ENCODE measurements at places on chromosomes 12 and 14. TPM values are rescaled to one million over a fixed set of nuclear protein-coding genes. Genes with fewer than 3 reads are reported as not detected.

Gene KRT6C
- not detected for total RNA-seq

DNA sequence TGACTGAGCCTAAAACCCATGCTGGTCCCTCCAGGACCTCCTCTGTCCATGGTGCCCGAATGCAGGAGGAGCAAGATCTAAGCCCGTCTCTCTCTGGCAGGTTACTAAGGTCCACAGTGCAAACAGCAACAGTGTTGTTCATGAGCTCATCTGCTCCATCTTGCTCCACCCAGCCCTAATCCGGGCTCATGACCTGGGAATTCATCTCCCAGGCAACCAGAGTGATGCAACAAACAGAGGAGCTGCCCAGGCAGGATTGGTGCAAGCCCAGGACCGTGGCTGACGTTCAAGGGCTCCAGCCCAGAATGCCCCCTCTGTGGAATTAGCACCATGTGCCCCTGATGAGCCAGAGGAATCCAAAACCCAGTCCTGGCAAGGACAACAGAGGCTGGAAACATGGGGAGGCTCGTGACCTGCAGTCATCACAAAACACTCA lies 29.9 kb downstream of the HSPB8 start:
- no peak overlapping the region for H3K27ac ChIP-seq
- no peaks in the 10 kb centered on the region for H3K4me1 ChIP-seq
- H3K4me3 ChIP-seq = no peak overlapping the region
- H3K36me3 ChIP-seq = no peaks in the 10 kb centered on the region

Gene SMOC1
- total RNA-seq = not detected

Gene HOXC9
- total RNA-seq = not detected

DNA sequence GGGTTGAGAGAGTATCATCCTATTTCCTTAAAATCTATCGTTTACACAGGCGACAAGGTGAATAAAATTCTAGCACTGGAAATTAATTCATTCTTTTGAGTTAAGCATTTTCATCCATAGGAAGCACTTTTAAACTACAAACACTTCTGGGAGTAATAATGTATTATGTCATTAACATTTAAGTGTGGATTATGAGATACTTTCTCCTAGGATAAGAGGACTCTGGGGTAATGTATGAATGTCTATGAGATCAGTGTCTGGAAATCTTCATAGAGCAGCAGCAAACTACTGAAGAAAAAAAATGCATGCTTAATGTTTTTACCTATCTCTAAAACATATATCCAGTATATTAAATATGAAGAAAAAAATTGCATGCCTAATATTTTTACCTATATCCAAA lies 86.9 kb downstream of the EPS8 start:
- H3K27ac ChIP-seq = no peak overlapping the region
- no peaks in the 10 kb centered on the region for H3K27me3 ChIP-seq
- H3K4me1 ChIP-seq = no peaks in the 10 kb centered on the region
- no peak overlapping the region for H3K4me3 ChIP-seq

Gene REC8
- total RNA-seq = 80.5 TPM

Gene SCN8A
- total RNA-seq = 1.1 TPM

DNA sequence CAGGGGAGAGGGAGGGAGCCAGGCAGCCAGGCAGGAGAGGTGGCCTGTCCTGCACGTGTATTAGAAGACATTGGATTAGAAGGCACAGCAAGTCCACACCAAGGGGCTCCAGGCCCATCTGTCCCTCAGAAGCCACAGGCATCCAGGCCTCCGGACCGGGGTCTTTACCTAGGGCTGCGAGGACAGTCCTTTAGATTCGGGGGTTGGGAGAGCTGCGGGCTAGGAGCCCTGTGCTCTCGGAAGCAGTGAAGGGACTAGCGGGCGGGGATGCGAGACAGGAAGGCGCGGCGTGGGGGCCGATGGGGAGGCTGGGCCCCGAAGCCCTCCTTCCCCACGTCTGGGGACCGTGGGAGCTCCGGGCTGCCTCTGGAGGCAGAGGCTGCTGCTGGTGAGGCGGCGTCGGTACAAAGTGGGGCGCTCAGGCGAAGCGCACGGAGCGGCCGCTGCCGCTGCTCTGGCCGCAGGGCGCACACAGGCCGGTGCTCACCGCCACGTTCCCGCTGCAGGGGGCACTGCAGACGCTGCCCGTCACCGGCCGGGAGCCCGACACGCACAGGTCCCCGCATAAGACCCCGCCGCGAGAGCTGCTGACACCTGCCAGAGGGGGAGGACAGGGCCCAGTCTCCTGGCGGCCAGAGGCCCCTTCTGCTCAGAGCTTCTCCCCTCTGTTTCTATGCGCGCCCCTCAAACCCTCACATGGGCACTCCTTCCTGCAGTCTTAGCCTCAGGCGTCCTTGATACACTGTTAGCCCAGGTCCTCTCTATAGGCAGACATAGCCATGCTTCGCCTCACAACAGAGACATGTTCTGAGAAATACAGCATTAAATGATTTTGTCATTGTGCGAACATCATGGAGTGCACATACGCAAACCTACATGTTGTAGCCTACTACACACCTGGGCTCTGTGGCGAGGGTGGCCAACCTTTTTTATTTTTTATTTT lies 17.3 kb downstream of the KRT7 start:
- no peak overlapping the region for H3K4me3 ChIP-seq
- H3K27me3 ChIP-seq = no peaks in the 10 kb centered on the region
- no peaks in the 10 kb centered on the region for H3K36me3 ChIP-seq
- H3K4me1 ChIP-seq = no peaks in the 10 kb centered on the region

Gene TEDC1
- total RNA-seq = 31.3 TPM

Gene SERPINA12
- not detected for total RNA-seq

Gene FOXN4
- total RNA-seq = not detected

Gene PTCSC3
- total RNA-seq = not detected
